ENCODE measurements at places on chromosomes 13 and 19.

DNA sequence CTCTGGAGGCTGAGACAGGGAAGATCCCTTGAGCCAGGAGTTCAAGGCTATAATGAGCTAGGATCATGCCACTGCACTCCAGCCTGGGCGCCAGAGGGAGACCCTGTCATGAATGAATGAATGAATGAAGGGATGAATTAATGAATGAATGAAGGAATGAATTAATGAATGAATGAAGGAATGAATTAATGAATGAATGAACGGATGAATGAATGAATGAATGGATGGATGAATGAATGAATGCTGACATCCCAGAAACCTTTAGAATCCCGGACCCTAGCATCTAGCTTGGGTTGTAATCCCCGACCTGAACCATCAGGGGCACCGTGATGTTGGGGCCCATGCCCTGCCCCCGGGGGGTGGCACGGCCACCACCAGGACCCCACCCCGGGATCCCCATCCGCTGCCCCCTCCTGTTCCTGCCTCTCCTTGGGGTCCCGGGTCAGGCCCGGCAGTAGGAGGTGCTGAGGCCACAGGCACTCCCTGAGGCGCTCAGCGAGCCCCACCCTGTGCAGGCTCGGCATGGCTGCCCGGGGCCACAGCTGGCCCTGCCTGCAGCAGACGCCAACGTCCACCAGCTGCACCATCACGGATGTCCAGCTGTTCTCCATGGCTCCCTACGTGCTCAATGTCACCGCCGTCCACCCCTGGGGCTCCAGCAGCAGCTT is 3.4 kb downstream of the EBI3 start:
- no peak for DNase-seq

- peak; percentile 89 for DNase-seq
Measured at GRCh38 chr19:17488593-17489391, 18.5 kb downstream of the SLC27A1 start.

DNA sequence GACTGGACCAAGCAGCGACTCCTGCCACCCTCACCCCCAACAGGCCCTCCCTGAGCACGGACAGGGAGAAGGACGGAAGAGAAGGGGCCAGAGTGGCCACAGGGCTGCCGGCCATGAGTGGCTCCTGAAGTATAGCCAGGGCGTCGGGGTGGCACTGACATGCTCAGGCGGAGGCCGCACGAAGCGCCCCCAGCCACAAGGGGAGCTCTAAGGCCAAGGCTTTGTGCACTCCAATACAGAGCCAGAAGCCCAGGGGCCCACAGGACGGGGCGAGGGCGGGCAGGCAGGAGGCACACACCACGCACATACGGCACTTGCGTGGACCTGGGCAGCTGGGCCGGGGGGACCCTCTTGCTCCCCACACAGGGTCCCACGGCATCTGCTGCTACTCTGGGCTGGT is 52.0 kb downstream of the KLF2 start:
- no peak for DNase-seq

- DNase-seq, result no peak
Measured at GRCh38 chr13:106350208-106350607, 185.3 kb downstream of the EFNB2 start.

GRCh38 chr13:35810321-35810720 is 320.9 kb downstream of the DCLK1 start:
- no peak for DNase-seq
